ENCODE measurements at places on chromosomes 6 and 20. TPM values are rescaled to one million over a fixed set of nuclear protein-coding genes. Genes with fewer than 3 reads are reported as not detected.

PTCRA gene
- not detected for total RNA-seq

C4B gene
- 2,468 TPM for total RNA-seq

PKIB gene
- 2.1 TPM for total RNA-seq

SOX18 gene
- total RNA-seq, result 8.1 TPM

PRDM1 gene
- total RNA-seq, result 1.0 TPM

RBBP8NL gene
- total RNA-seq, result not detected
